CD4-positive, alpha-beta T cell treated with Interferon gamma for 1 hour (primary cell): ENCODE measurements at places on chromosomes 5 and 9.

GRCh38 chr5:127590156-127590722 is 58.6 kb upstream of the CTXN3 start:
- no peak for DNase-seq

DNA sequence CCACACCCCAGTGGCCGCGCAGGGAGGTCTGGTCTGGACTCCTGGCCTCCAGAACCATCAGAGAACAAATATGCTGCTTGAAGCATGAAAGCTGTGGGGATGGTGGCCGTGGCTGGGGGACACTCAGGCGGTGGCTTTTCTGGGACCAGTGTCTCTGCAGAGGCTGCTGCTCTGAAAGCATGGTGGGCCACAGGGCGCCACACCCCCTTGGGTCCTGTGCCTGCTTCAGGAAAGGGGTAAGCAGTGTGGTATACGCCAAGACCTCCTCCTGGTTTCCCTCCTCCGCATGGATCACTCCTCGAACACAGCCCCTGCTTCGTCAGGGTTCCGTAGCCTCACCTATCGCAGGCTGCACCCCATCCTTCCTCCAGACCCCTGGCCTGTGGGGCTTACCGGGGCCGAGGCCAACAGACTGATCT is 19.7 kb upstream of the TERT start:
- DNase-seq, result no peak

GRCh38 chr9:12930906-12931305 is 156.1 kb downstream of the LURAP1L start:
- no peak for DNase-seq

GRCh38 chr5:111127453-111128195 is 35.5 kb downstream of the WDR36 start:
- no peak for DNase-seq
